Pancreas (tissue), 10 donors: ENCODE measurements at places on chromosomes 3 and 15. TPM values are rescaled to one million over a fixed set of nuclear protein-coding genes. Genes with fewer than 3 reads are reported as not detected.

DNA sequence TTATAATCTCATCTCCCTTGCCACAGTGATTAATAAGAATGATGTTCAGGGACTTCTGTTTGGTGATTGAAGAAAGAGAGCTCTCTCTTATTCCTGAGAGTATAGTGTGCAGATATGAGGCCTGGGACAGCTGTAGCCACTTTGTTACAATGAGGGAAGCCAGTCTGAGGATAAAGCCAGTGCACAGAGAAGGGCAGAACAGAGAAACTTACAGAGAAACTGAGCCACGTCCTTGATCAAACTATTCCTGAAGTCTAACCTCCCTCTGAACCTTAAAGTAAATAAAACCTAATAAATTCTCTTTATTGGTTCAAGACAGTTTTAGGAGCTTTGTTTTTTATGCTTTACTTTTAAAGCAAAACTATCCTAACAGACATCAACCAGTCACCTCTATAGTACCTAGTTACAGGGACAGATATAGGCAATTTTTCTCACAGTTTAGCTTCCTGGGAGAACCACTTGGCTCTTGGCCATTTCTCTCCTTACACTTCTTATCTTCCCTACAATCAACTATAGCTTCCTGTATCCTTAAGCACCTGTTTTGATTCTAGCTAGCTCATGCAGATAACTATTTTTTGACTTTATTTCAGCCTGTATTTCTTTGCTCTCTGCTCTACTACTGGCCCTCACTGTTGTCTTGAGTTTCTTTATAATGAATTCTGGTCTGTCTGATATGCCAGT, 284.4 kb downstream of the SHQ1 start:
- H3K27ac ChIP-seq: no peak overlapping the region
- no peaks in the 10 kb centered on the region for H3K4me1 ChIP-seq
- no peak for DNase-seq
- H3K36me3 ChIP-seq: no peaks in the 10 kb centered on the region

- no peak overlapping the region for H3K27ac ChIP-seq
- H3K4me3 ChIP-seq: no peak overlapping the region
- peaks cover 7% of the 10 kb centered on the region for H3K4me1 ChIP-seq
- H3K36me3 ChIP-seq: no peaks in the 10 kb centered on the region
- H3K27me3 ChIP-seq: no peaks in the 10 kb centered on the region
- no peak for DNase-seq
Observed at GRCh38 chr3:187719628-187720336, 17.4 kb upstream of the RTP2 start.

DNA sequence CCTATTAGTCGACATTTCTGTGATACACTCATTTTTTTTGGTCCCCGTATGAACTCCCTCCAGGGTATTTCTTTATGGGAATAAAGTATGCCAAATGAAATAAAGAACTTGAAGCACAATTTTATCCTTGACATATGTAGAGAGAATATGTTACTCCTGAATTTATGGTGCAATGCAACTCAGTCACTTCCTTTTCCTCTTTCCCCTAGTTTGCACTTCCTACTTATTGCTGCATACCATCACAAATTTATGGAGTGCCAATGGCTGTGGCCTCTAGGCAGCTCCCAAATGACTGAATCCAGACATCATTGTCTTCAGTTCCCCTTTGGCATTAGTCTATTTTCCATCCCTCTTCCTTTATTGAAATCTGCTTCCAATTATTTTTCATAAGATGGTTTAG, 403.5 kb downstream of the FHIT start:
- no peaks in the 10 kb centered on the region for H3K36me3 ChIP-seq
- no peaks in the 10 kb centered on the region for H3K4me1 ChIP-seq
- H3K27me3 ChIP-seq: no peaks in the 10 kb centered on the region
- H3K27ac ChIP-seq: no peak overlapping the region

- H3K27me3 ChIP-seq: no peaks in the 10 kb centered on the region
- no peak for DNase-seq
- peaks cover 53% of the 10 kb centered on the region for H3K36me3 ChIP-seq
- no peaks in the 10 kb centered on the region for H3K4me1 ChIP-seq
- H3K4me3 ChIP-seq: no peak overlapping the region
- no peak overlapping the region for H3K27ac ChIP-seq
Observed at GRCh38 chr3:66385066-66385465, 115.8 kb downstream of the LRIG1 start.

NAALADL2 gene
- 0.76 TPM for polyA plus RNA-seq

CCR2 gene
- 0.23 TPM for polyA plus RNA-seq

HDC gene
- 0.23 TPM for polyA plus RNA-seq
